Stimulated activated CD4-positive, alpha-beta T cell treated with anti-CD3 and anti-CD28 coated beads, TNF-alpha, amount 100 ng/mL, for 4 hours (primary cell): ENCODE measurements at places on chromosomes 4 and X.

DNA sequence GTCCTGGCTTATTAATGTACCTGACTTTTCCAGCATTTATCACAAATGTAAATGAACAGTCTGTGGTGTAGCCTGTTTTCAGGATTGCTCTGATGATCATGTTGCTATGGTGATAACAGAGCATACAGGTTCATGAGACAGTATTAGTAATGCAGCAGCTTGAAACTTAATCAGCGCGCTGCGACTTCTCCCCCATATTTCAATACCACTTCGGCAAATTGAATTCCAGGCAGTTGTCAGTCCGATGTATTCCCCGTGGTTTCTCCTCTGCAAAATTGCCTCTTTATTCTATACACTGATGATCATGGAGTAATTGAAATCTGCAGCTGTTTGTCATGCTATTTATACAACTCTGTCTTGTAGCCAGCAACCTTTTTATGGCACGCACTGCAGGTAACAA lies 239.3 kb downstream of the C4orf33 start:
- DNase-seq = no peak

- peak; percentile 31 for DNase-seq
Observed at GRCh38 chrX:153875391-153876111, 10.4 kb downstream of the L1CAM start.

DNA sequence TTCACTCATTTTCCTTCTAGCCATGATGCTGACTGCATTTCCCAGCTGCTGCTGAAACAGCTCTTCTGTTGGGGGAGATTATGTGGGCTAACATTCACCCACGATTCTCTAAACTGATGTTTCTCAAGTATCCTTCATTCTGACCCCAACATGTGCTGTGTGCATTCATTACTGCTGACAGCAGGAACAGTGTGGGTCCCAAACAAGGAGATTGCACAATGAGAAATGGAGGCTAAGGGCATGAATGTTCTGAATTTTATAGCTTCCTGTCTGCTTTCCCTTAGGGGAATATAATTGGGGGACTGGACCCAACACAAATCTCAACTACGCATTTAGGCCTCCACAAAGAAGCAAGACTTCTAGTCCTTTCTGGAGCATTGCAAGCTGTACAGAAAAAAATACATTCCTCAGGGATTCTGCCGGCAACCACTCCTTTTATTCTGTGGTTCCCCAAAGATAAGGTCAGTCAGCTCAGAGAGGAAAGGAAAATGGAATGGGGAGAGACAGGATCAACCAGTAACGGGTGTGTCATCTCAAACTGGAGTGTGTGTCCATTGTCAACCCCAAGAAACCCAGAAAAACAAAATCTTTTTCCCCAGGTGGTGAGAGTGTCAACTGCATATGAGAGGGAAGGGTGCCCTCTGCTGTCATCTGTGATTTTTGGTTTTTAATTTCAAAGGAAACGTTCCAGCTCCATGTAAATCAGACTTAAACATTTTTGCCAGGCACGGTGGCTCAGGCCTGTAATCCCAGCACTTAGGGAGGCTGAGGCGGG lies 81.5 kb upstream of the EGFL6 start:
- peak; percentile 13 for DNase-seq

DNA sequence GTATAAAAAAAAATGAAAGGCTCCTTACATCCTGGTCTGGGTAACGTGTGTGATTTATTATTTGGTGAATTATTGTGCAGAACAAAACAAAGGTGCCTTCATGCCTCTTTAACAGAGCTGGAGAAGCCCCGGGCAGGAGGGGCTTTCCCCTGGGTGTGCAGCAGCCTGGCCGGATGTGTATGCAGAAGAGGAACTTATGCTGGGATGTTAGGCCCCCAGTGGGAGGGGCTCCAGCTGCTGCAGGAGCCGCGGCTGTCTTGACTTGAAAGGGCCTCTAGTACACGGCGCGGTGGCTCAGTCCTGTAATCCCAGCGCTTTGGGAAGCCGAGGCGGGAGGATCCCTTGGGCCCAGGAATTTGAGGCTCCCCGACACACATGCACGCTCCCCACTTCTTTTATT lies 16.0 kb downstream of the CCNQ start:
- peak; percentile 32 for DNase-seq

- DNase-seq = no peak
Observed at GRCh38 chr4:114384629-114385028, 214.0 kb upstream of the UGT8 start.
